ENCODE measurements at places on chromosomes 4 and X. TPM values are rescaled to one million over a fixed set of nuclear protein-coding genes. Genes with fewer than 3 reads are reported as not detected.

DNA sequence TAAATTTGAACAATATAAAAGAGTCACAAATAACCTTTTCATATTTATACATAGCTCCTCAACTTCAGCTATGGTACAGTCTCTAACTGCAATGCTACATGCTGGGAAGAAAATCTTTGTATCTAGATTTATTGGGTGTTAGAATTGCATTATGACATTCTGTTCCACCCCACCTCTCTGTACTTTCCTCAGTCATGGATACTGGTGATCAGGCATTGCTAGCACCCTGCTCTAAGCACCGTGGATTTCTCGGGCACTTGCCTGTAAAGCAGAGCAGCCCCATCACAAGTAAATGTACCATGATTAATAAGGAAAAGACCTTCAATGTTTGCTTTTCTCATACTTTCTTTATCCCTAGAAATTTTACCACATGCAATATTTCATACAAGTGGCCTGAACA is 1028.9 kb upstream of the INTU start:
- H3K27me3 ChIP-seq = no peaks in the 10 kb centered on the region
- DNase-seq = no peak
- H3K27ac ChIP-seq = no peak overlapping the region
- H3K4me3 ChIP-seq = no peak overlapping the region
- no peaks in the 10 kb centered on the region for H3K36me3 ChIP-seq

DNA sequence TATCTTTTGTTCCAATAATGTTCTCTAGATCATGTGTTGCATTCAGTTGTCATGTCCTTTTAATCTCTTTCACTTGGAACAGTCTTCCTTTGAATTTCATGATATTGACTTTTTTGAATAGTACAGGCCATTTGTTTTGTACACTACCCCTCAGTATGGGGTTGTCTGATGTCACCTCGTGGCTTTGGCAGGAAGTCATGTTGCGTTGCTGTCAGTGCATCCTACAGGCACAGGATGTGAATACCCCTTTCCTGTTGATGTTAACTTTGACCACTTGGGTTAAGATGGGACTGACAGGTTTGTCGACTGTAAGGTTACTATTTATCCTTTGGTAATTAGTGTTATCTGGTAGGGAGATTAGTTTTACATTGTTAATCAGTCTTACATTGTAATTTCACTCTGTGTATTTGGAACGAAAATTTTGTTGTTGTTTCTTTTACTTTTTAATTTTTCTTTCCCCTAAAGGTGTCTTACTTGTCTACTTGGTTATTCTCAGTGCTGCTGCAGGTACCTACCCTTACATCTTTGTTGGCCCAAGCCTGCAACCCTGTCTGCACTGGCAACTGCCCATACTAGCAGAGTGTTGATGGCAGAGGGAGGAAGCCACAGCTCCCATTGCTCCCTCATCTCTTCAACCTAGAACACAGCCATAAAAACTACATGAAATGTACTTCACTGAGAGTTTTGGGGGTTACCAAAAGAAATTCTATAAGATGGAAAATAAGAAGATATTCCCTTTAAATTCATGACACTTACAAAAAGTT is 14.7 kb upstream of the ATP8A1 start:
- peaks cover 3% of the 10 kb centered on the region for H3K36me3 ChIP-seq
- peaks cover 4% of the 10 kb centered on the region for H3K27me3 ChIP-seq
- H3K4me3 ChIP-seq = peak overlapping the region; percentile 55

DNA sequence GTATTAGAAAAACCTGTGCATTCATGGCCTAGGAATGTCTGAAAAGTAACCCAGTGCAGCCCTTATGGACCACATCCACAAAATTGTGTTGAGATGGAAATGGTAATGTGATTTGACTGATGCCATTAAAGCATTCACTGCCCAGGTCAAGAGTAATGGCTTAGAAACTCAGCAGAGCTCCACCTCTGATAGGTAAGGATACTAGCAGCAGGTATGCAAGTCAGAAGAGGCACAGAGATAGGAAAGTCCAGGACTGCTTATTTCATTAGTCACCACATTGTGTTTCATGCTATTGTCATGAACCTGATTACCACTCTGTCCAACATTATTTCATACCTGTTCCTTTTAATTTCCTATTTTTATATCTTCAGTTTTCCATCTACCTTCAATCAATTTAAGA is 2042.2 kb downstream of the ARAP2 start:
- no peak overlapping the region for H3K27ac ChIP-seq
- H3K4me3 ChIP-seq = no peak overlapping the region
- no peaks in the 10 kb centered on the region for H3K27me3 ChIP-seq
- no peak for DNase-seq

DNA sequence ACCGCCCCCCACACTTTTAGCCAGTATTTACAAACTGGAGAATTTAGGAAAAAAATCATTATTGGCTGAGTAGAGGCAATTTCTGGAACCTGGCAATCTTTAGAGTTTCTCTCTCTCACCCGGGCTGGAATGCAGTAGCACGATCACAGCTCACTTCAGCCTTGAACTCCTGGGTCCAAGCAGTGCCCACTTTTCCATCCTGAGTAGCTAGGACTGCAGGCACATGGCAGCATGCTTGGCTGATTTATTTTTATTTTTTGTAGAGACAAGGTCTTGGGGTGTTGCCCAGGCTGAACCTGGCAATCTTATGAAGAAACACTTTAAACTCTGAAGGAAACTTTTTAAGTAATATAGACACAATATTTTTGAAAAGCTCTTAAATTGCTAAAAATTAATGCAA is 120.1 kb downstream of the AFF1 start:
- peaks cover 7% of the 10 kb centered on the region for H3K36me3 ChIP-seq
- H3K4me3 ChIP-seq = no peak overlapping the region
- H3K27ac ChIP-seq = peak overlapping the region; percentile 14
- H3K27me3 ChIP-seq = no peaks in the 10 kb centered on the region

- no peak overlapping the region for H3K27ac ChIP-seq
- H3K4me3 ChIP-seq = no peak overlapping the region
- no peaks in the 10 kb centered on the region for H3K4me1 ChIP-seq
- no peaks in the 10 kb centered on the region for H3K36me3 ChIP-seq
Observed at GRCh38 chrX:85611926-85612325, 232.5 kb upstream of the POF1B start.

DNA sequence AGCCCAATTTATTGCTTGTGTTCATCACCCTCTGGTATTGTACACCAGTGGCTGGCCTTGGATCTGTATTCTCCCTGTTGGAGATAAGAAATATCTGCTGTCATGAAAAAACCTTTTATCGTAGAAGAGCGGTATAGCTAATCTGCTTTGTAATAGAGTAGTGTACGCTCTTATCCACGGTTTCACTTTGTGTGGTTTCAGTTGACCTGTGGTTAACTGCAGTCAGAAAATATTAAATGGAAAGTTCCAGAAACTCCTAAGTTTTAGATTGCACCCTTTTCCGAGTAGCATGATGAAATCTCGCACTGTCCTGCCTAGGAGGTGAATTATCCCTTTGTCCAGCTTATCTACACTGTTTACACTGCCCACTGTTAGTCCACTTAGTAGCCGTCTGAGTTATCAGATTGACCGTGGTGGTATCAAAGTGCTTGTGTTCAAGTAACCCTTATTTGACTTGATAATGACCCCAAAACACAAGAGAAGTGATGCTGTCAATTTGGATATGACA is 42.4 kb downstream of the KDM6A start:
- H3K4me3 ChIP-seq = peak overlapping the region; percentile 3
- peaks cover 24% of the 10 kb centered on the region for H3K4me1 ChIP-seq
- no peak overlapping the region for H3K27ac ChIP-seq
- H3K27me3 ChIP-seq = no peaks in the 10 kb centered on the region
- no peak for DNase-seq

GRCh38 chr4:85430697-85431096 is 44.3 kb upstream of the ARHGAP24 start:
- no peak overlapping the region for H3K27ac ChIP-seq
- DNase-seq = no peak
- H3K4me1 ChIP-seq = no peaks in the 10 kb centered on the region
- no peaks in the 10 kb centered on the region for H3K27me3 ChIP-seq
- no peaks in the 10 kb centered on the region for H3K36me3 ChIP-seq

The FAM9B gene
- total RNA-seq = not detected
